ENCODE measurements at places on chromosomes 16 and 17.

GRCh38 chr17:75301049-75301448 lies 11.8 kb upstream of the SLC25A19 start:
- no peak for DNase-seq

DNA sequence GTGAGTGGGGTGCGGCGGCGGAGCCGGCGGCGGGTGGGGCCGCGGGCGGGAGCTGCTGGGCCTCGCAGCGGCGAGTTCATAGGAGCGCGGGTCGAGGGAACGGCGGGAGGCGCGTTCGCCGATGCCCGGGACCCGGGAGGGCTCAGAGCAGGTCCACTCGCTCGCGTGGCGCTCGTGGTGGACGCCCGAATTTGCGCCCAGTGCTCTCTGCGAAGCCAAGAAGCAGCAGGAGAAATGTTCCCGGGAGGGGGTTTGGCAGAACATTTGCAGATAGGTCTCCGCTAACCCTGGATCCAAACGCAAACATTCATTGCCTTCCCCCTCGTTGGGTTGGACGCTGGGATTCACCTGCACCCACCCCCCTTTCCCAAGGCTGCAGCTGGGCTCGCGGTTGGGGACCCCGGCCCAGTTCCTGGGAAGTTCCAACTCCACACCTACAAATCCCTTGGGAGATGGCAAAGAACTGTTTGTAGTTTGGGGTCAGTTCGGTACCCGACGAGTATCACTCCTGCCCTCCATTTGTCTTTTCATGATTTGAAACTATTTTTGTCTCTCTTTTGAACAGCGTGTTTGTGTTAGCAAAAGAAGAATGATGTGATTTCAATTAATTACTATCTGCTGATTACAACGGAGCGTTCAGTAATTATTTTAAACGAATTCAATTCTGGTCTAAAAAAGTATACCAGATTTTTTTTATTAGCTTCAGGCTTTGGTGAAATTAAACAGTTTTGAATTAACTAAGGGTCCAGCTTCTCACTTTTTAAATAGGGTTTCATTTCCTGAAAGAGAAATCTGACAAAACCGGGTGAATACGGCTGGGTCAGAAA lies 2.3 kb downstream of the NTN1 start:
- DNase-seq = no peak

DNA sequence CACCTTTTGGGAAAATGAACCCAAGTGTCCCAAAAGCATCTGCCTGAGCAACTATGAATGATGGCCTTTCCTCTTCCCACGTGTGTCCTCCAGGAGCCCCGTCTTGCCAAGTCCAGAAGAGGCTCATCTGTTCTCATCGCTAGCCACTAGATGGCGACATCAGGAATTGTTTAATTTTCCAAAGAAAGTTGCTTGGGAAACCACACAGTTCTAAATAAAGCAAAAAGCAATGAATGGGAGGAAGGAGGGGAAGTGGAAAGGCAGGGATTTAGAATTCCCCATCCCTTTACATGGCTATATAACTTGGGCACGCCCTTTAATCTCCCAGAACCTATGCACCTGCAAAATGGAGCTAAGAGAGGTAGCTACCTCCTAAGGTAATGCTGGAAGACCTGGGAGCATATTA lies 9.0 kb upstream of the CDH5 start:
- peak; percentile 73 for DNase-seq

DNA sequence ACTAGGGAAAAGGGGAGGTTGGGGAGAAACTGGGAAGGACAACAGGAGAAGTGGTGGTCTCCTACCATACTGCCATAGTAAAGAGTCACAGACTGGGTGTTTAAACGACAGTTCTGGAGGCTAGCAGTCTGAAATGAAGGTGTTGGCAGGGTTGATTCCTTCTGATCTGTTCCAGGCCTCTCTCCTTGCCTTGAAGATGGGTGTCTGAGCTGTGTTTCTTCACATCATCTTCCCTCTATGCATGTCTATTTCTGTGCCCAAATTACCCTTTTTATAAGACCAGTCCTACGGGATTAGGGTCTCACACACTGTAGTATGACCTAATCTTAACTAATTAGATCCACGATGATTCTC lies 79.8 kb upstream of the TMEM97 start:
- DNase-seq = no peak

DNA sequence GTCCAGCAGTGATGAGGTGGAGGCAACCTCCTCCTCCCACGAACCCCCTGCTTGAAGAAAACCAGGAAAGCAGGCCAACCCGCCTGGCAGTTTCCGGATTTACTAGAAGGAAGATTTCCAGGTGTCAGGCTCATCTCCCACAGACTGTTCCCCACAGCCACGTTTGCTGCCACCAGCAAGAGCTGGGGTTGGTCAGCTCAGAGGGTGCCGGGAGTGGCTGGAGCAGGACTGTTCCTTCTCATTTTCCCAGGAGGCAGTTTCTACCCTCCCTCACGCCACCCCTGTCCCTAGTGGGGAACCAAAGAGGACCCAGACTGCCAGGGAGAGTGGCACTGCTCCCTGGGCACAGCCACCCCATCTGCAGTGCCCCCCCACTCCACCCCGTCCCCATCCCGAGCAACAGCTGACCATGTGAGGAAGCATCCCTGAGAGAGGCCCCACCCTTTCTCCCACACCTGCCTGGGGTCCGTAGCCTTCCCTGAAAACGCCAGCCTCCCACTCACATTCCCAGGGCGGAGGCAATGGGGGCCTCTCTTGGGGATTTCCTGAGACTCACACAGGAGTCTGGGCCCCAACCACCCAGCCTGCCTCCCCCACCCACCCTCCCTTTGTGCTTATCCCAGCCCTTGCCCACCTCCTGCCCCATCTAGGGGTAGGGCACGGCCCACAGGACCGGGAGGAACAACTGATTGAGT lies 5.9 kb downstream of the KRT17 start:
- no peak for DNase-seq

DNA sequence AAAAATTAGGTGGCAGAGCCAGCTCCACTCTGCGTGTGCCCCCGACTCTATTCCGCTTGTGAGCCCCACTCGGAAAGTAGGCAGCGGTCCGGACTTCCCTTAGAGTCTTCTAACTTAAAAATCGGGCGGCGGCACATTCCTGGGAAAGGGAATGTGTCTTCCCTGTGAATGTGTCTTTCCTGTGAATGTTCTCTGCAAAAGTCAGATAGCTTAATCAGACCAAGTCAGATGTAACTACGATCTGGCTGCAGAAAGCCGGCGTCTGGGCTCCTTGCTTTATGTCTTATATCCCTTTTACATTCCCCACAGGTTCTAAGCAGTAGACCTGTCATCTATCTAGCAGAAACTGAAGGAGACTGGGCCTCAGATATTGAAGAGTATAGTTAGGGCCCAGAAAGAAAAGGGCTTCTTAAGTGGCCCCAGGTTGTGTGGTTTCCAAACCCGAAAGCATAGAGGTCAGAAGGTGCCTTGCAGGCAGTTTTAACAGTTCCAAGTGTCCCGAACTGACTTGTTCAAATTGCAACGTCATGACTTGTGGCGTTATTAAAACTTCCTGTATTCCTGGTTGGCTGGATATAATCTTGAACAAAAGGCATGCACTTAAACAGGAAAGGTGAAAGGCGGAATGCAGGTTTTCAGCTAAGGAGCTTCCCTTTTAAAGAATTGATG lies 601 bp downstream of the PHKB start:
- DNase-seq = peak; percentile 23

- DNase-seq = no peak
Observed at GRCh38 chr17:21276264-21276588, 8.3 kb upstream of the MAP2K3 start.

GRCh38 chr16:89949756-89950155 lies 1.2 kb downstream of the DEF8 start:
- no peak for DNase-seq

DNA sequence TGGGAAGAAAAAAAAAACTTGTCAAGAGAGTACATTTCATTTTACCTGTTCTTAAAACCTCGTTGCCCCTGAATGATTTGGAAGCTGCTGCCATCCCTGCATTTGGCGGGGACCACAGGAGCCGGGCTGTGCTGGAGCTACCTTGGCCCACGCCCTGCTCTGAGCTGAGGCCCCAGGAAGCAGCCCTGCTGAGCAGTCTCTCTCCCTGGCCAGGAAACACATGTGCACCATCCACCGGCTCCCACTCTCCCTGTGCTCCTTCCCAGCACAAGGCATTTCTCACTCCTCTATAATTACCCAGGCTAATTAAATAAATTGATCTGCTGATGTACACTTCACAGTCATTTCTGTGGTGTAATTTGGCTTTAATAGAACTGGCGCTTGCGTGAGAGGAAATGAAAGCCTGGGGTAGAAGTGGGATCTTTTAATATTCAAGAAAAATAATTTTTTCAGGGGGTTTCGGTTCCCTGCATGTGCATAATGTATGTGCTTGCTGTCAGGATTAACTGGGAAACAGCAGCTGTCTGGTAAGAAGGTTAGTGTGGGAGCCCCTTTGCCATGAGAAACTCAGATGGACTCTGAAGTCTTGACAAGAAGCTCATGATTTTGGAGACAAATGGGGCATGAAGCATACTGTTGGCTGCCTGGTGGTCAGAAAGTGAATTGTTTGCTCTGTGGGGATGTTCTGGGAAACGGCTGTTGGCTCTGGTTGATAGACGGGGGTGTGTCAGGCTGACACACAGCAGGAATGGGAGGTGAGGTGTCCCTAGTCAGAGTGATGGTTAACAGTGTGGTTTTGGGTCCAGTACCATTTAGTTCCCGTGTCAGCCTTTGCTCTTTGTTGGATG lies 252.3 kb upstream of the EEF2KMT start:
- DNase-seq = no peak

DNA sequence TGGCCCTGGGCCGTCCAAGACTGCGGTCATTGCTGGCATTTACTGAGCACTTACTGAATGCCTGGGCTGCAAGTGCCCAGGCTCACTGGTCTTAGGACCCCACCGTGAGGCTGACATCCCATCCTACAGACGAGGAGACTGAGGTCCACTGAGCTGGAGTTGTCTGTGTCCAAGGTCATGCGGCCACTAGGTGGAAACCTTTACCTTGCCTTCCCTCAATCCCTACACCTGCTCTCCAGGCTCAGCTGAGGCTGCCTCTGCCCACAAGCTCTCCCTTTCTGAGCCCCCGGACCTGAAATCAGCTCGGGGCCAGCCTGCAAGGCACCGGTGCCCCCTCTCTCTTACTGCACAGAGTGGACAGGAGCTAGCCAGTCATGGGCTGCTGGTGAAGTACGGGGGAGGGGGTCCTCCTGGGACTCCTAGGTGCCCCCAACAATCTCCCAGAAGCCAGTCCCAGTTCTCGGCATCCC lies 1.5 kb downstream of the CASKIN1 start:
- DNase-seq = peak; percentile 55

DNA sequence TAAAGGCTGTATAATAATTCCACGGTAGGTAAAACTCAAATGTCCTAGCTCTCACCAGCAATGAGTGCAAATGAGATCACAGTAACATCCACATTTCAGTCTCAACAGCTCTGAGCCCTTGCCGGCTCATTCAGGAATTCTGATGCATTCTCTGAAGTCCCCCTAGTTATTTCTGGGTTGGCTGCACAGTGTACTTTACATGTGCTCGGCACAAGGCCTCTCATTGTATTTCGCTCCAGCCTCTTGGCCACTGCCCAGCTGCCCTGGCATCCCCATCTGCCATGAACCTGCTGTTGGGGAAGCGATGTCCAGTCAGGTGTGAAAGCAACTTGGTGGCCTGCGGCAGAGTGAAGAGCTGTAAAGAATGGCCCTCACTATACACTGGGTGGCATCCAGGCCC lies 14.3 kb downstream of the PRCD start:
- no peak for DNase-seq

DNA sequence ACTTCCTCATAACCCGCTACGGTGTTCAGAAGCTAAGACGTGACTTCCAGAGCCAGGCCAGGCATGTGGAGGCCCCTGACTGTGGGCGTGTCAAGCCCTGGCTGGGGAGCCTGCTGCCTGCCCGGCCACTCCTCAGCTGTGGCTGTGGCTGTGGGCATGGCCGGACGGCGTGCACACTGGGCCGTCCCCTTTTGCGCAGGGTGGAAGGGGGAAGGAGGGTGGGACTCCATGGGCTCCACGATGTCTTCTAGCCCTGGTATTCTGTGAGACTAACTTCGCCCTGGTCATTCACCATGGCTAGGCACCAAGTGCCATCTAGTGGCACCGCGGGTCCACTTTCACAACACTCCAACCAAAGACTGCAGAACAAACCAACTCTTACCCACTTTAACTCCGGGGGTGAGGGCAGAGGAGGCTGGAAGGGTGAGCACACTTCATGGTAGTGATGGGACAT lies 67.9 kb downstream of the N4BP1 start:
- DNase-seq = peak; percentile 35

DNA sequence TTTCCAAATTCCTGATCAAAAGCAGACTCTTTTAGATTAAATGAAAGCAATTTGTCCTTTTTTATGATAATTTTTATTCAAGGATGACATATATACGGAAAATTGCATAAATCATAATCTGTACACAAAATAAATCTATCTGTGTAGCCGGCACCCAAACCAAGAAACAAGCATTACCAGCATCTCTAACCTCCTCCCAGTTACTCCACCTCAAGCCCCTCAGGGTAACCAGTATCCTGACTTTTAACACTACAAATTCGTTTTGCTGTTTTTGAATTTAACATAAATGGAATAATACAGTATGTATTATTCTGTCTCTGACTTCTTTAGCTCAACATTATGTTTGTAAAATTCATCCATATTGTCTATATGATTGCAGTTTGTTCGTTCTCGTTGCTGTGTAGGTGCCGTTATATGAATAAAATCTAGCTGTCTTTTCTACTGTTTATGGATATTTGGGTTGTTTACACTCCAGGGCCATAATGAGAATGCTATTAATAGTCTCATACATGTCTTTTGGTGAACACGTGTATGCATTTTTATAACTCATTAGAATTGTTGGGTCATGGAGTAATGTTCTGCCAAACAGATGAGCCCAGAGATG lies 1.0 kb downstream of the TEKT1 start:
- no peak for DNase-seq

GRCh38 chr16:89315791-89316581 lies 98.5 kb downstream of the ZNF778 start:
- no peak for DNase-seq

DNA sequence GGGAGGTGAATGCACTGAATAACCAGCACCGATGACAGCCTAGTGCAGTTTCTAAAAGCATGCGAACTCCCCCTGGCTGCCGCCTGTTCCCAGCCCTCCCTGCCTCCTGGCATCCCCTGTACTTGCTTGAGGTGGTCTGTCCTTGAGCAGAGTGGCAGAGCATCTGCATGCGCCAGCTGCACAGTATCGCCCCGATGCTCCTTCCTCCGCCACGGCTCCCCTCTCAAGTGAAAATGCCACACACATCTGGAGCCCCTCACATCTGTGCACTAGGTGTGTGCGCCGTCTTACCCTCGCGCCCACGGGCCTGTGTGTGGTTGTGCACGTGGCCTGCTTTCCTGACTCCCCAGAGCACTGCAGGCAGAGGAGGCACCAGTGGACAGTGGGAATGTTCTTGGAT lies 111.9 kb downstream of the CCDC182 start:
- no peak for DNase-seq

GRCh38 chr16:30557707-30557956 lies 542 bp downstream of the ZNF764 start:
- no peak for DNase-seq

DNA sequence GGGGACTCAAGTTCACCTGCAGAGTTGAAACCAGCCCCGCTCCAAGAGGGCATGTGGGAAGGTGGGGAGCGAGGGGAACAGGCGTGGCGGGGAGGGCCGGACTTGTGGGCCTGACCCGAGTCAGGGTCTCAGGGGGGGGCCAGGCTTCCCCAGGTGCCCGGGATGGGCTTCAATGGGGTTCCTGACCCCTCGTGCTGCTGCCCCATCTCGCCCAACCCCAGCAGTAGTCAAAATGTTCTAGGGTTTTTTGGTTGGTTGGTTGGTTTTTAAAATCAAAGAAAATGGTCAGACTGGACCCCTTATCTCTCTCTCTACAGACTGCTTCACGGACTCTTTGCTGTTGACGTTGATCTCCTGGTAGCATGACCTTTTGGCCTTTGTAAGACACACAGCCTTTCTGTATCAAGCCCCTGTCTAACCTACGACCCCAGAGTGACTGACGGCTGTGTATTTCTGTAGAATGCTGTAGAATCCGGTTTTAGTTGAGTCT lies 69.5 kb downstream of the AMFR start:
- DNase-seq = no peak

Data from HEK293T (cell line).